Amygdala (tissue), 56 donors: ENCODE measurements at places on chromosomes 7 and 10.

DNA sequence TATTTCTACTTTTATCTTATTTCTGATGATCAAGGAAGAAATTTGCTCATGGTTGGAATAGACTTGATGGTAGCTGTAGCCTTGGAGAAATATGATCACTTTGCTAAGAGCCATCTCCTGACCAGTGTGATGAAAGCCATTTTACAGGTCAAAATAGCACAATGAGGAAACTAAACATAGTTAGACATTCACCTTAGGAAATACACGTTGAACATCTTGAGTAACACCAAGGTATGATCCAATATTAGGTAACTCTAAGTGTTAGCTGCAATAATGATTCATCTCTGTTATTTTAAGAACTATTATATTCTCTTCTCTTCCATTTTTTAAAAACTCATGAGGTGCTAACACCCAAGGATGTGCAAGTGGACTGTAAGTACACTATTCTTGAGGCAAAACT, 328.0 kb downstream of the PLXDC2 start:
- no peak for DNase-seq

DNA sequence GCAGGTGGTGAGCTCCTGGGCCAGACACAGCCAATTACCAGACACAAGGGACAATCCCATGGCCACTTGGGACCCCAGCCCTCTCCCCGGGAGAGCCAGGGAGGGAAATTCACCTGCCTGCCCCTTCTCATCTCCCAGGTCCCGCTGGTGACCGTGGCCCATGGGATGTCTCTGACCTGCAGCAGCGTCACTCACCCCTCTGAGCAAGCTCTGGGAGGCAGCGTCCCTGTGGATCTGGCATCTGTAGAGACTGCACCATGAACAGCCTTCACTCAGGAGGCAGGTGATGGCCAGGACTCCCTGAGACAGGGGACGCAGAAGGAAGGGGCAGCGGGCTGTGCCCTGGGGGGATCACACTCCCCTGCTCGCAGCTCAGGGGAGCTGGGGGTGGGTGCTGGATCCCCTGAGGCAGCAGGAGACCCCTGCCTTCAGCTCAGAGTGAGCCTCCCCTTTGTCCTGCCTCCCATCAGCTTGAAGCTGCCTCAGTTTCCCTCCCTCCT, 90.8 kb downstream of the FOXL3 start:
- DNase-seq: no peak

DNA sequence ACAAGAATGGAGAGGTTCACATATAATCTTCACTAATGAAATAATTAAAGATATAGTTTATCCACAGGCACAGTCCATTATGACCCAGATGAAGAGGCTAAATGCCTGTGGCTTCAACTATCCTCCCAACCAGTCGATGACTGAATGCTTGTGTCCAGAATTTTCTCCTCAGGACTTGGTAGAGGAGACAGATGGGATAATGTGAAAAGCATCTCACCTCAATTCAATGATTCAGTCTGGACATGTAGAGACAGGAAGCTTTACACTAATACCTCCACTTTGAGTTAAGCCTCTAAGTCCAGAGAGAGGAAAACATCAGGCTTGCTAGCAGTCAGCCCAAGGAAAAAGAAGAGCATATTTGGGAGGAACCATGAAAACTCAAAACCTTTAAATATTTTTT, 59.1 kb upstream of the COL1A2 start:
- no peak for DNase-seq

- DNase-seq: peak; percentile 55
Observed at GRCh38 chr7:1537535-1538412, 7.3 kb downstream of the MAFK start.

GRCh38 chr7:121576148-121576917, 180.2 kb upstream of the FAM3C start:
- no peak for DNase-seq

- DNase-seq: no peak
Observed at GRCh38 chr7:131606346-131607290, 50.2 kb upstream of the PODXL start.

DNA sequence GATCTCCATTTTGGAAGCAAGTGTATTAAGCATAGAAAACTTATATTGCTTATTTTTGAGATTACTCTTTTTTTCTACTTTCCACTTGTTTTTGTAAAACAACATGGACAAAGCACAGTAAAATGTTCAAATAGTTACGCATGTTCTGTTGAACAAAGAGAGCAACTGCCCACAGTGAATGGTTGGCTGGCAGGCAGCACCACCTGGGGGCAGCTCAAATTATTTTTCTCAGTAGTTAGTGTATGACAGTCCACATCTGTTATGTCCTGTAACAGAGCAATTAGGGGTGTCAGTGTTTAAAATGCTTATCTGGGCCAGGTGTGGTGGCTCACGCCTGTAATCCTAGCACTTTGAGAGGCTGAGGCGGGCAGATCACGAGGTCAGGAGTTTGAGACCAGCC, 46.1 kb upstream of the CACUL1 start:
- DNase-seq: no peak

DNA sequence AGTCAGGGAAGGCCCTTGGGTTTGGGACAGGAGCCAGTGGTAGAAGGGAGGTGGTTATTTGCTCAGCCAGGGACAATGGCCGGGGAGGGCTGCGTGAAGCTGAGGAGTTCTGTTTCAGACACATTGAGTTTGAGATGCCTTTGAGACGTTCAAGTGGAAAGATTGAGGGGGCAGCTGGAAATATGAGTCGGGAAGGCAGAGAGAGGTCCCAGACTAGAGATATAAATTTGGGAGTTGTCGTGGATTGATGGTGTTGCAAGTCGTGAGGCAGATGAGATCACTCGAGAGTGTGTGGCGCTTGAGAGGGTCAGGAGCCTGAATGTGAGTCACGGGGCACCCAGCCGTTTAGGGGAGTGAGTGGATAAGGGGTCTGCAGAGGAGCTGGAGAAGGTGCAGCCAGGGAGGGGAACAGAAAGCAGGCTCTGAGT, 73.3 kb downstream of the ZMIZ1 start:
- no peak for DNase-seq

GRCh38 chr10:59678884-59679301, 30.8 kb downstream of the SLC16A9 start:
- no peak for DNase-seq

DNA sequence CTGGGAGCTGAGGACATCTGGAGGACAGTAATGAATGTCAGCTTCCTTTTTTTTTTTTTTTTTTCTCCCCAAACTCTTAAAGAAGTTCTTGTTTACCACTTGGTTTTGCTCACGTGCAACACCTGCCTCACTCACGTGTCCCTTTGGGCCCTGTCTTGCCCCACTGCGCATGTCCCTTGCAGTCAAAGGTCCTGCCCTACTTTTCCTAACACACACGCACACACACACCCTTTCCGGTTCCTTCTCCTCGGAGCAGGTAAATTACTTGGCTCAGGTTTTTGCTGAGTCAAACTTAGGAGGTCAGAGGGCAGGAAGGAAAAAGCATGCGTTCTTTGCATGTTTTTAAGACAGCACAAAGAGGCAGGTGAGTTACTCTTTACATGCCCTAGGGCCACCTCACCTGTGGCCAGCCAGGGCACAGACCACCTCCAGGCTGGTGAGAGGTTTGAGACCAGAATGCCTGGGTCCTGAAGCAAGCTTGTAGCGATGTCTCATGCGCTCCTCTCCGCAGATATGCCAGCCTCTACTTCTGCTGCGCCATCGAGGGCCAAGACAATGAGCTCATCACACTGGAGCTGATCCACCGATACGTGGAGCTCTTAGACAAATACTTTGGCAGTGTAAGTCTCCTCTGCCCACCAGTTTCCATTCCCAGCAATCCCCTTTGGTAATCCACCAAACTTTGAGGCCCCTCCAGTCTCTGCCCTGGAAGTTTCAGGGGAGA, 2.8 kb downstream of the AP1S1 start:
- DNase-seq: no peak

- peak; percentile 11 for DNase-seq
Observed at GRCh38 chr7:158740657-158741293, 36.2 kb upstream of the NCAPG2 start.

DNA sequence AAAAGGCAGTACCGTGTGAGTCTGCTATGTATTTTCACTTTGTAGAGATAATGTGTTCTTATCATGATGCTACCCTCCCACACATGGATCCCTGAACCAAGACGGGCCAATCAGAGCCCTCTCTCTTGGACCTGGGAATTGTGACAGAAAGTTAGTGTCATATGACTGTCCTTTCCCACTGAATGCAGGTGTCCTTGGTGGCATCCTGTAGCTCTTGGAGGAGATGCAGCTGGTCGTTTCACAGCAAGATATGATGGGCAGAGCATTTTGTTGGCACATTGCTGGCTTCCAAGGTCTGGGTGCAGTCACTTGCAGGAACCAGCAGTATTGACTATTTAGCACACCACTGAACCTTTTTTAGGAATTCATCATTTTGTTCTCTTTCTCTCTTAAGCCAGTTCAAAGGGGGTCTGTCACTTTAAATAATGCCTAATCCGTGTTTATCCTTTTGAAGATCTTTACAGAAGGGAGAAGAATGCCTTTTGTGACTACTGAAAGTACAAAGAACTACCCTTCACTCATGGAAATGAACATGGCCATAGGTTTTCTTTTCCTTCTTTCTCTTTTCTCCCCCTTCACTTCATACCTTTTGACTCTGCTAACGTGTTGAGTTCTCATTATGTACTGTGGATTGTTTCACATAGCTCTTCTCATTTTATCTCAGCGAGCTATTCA, 125.1 kb downstream of the PLXDC2 start:
- DNase-seq: no peak

DNA sequence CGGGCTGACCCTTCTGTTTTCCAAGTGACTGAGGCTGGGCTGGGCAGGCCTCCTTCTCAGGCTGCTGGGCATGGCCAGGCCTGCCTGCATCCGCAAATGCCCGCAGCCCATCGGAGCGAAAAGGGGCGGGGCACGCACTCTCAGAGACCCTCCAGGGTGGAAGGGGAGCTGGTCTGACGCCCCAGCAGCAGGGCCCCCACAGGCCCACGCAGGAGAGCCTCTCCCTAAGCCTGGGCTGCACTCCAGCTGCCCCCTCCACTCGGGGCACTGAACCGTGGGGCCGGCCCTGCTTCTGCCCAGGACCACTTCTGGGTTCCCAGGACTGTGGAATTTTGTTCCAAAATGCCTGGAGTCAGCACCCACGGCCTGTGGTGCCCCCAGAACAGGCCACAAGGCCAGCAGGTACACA, 9.3 kb downstream of the ADAP1 start:
- no peak for DNase-seq
